ENCODE measurements at places on chromosomes 16 and 17. TPM values are rescaled to one million over a fixed set of nuclear protein-coding genes. Genes with fewer than 3 reads are reported as not detected.

ARL5C gene
- not detected for total RNA-seq

DNA sequence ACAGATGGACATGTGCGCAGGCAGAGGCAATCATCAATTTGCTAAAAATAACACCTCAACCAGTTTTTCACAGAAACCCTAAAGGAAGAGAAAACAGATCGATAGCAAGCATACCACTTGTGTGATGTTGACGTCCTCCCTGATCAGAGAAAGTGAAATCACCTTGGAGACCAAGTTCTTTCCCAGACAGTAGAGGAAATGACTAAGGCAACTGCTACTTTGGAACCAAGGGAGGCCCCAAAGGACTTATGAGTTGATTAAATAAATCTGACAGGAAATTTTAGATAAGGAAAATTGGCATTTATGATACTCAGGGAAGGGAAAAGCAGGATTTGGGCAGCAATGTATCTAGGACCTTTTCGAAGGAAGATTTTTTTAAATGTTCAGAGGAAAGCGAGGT, 267.1 kb upstream of the ASIC2 start:
- DNase-seq = no peak

GRCh38 chr17:65208717-65209116, 71.5 kb downstream of the RGS9 start:
- DNase-seq = no peak

HAS3 gene
- total RNA-seq = 2.3 TPM

GRCh38 chr17:73770849-73771229, 126.6 kb upstream of the SDK2 start:
- no peak for DNase-seq

EPN2 gene
- total RNA-seq = 48.8 TPM

- DNase-seq = no peak
Observed at GRCh38 chr17:62187681-62188080, 122.6 kb upstream of the MED13 start.

SCGB1C2 gene
- not detected for total RNA-seq

GRCh38 chr17:41932816-41933389, 2.5 kb downstream of the ODAD4 start:
- no peak for DNase-seq

DNA sequence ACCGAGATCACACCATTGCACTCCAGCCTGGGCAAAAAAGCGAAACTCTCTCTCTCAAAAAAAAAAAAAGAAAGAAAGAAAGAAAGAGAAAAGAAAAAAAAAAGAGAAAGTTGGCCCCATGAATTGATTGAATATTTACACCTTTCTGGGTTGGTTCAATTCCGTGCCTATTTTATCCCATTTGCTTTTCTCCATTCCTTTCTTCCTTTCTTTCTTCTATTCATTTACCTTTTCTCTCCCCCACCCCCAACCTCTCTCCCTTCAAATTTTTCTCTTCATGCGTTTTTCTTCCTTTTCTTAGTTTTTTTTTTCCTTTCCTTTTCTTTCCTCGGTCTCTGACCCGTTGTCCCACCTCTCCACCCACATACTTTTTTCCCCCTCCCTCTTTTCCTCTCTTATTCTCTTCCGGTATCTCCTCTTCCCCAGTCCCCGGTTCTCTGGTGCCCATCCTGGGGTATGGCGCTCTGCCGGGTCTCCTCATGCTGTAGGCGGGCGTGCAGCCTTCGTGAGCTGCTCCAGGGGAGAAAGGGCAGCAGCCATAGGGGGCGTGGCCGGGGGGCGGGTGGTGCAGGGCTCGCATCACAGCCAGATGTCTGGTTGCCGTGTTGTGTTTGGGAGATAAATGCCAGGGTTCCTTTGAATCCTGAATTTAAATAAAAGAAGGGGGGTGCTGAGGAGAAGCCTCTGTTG, 5.3 kb upstream of the COL1A1 start:
- DNase-seq = peak; percentile 82

CEP295NL gene
- total RNA-seq = 5.9 TPM

PNMT gene
- 2.4 TPM for total RNA-seq

- DNase-seq = no peak
Observed at GRCh38 chr16:71573387-71574094, 3.4 kb downstream of the TAT start.

GRCh38 chr17:43135454-43135819, 10.3 kb upstream of the BRCA1 start:
- no peak for DNase-seq

DNA sequence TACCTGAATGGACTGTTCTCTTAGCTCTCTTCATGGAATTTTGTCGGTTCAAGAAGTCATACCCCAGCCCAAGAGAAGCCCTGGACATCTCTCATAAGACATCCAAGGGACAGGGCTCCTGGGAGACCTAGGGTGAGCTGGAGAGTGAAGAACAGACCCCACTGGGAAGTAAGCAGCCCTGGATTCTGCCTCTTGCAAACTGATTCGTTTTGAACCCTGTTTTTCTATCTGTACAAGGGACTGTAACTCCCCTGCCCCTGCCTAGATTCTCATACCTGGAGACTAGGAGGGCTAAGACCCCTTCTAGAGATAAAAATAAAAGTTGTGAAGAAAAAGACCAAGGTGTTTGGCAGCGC, 449 bp downstream of the CCL3L1 start:
- no peak for DNase-seq

GRCh38 chr16:56569971-56570370, 5.1 kb downstream of the MT4 start:
- DNase-seq = no peak

QPRT gene
- total RNA-seq = 24.9 TPM

KIF19 gene
- total RNA-seq = 2.5 TPM

WNK4 gene
- not detected for total RNA-seq

Measured in tongue (tissue), 3 donors.